ENCODE measurements at places on chromosomes 11 and 22. TPM values are rescaled to one million over a fixed set of nuclear protein-coding genes. Genes with fewer than 3 reads are reported as not detected.

The PICALM gene
- 216 TPM for total RNA-seq

The CARD18 gene
- total RNA-seq: not detected

The DDTL gene
- 2.4 TPM for total RNA-seq

The SUSD2 gene
- 374 TPM for total RNA-seq

The OR2AG1 gene
- total RNA-seq: not detected

The PANX3 gene
- not detected for total RNA-seq

The FGF4 gene
- total RNA-seq: not detected

The BUD13 gene
- 12.5 TPM for total RNA-seq

The FOLR2 gene
- 20.9 TPM for total RNA-seq

The PRG2 gene
- not detected for total RNA-seq

The PNPLA5 gene
- total RNA-seq: not detected

Measured in left lung (tissue), 14 donors.